ENCODE measurements at places on chromosomes 13 and 19. TPM values are rescaled to one million over a fixed set of nuclear protein-coding genes. Genes with fewer than 3 reads are reported as not detected.

DNA sequence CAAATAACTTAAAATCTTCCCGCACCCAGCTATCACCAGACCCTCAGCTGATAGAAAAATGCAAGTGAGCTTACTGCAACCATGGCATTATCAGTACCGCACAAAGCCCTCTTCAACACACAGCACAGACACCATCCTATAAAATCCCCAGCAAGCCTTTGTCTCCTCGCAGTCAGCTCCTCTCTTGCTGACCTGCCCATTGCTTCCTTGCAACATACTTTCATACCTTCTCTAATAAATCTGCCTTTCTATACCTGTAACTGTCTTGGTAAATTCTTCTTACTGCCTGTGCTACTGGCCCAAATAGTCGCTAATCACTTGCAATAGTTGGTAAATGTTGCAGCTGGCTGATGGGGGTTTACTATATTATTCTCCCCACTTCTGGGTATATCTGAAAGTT, 43.3 kb upstream of the FARP1 start:
- no peak for DNase-seq

DNA sequence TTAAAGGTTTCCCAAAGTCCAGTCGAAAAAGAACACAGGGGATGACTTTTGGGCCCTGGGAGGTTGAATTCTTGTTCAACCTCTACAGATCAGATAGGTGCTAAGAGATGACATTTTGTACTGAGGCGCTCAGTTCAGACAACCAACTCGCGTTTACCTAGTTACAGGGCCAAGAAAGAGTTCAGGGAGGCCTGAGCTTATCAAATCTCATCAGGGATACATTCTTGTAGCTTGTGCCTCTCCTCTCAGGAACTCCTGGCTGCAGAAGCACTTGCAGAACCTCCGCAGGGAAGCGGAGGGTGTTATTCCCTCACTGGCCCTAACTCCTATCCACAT, 825 bp downstream of the ZNF776 start:
- no peak for DNase-seq

DNA sequence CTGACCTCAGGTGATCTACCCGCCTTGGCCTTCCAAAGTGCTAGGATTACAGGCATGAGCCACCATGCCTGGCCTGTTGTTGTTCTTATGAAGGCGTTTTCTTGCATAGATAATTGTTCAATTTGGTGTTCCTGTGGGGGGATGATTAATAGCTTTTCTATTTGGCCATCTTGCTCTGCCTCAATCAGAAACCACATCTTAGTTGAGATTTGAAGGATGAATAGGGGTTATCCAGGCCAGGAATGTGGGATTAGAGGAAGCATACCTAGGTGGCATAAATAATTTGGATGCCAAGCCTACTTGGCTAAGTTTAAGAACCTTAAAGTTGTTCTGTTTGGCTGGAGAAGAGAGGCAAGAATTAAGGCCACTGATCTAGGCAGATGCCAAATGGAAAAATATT, 44.4 kb downstream of the CCNA1 start:
- DNase-seq = no peak

- no peak for DNase-seq
Measured at GRCh38 chr13:59319276-59319675, 844.5 kb downstream of the DIAPH3 start.

GRCh38 chr19:13210941-13211340, 60.7 kb downstream of the IER2 start:
- DNase-seq = no peak

GRCh38 chr19:7265963-7266362, 28.3 kb downstream of the INSR start:
- no peak for DNase-seq

NPAS1 gene
- total RNA-seq = 0.32 TPM

RNF17 gene
- total RNA-seq = not detected

ADPRHL1 gene
- total RNA-seq = 442 TPM

SBSN gene
- total RNA-seq = not detected

Measured in left ventricle myocardium superior (tissue), 1 donor.